SK-N-MC (cell line): ENCODE measurements at places on chromosomes 4 and X.

- no peak for DNase-seq
These were observed 5.2 kb upstream of the ARX start for GRCh38 chrX:25020905-25021449.

GRCh38 chr4:165016971-165017370, 14.8 kb upstream of the TRIM60 start:
- DNase-seq = no peak

GRCh38 chr4:5199912-5200311, 148.6 kb downstream of the STK32B start:
- no peak for DNase-seq

GRCh38 chr4:101818362-101818761, 27.8 kb downstream of the BANK1 start:
- DNase-seq = no peak

DNA sequence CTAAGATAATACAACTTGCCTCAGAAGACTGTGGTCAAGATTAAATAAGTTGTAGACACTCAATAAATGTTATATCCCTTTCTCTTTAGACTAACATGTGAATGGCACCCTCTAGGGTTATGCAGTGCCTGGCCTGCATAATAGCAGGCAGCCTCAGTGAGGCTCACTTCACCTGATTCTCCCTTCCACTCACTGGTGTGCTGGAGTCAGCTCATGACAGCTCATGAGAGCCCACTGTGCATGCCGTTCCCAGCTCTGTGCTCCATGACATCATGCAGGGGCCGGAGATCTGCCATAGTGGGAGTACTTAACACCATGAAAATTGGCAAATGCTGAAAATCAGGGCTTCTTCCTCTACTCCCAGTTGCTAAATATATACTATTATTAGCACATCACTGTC, 64.5 kb downstream of the TEC start:
- DNase-seq = no peak

DNA sequence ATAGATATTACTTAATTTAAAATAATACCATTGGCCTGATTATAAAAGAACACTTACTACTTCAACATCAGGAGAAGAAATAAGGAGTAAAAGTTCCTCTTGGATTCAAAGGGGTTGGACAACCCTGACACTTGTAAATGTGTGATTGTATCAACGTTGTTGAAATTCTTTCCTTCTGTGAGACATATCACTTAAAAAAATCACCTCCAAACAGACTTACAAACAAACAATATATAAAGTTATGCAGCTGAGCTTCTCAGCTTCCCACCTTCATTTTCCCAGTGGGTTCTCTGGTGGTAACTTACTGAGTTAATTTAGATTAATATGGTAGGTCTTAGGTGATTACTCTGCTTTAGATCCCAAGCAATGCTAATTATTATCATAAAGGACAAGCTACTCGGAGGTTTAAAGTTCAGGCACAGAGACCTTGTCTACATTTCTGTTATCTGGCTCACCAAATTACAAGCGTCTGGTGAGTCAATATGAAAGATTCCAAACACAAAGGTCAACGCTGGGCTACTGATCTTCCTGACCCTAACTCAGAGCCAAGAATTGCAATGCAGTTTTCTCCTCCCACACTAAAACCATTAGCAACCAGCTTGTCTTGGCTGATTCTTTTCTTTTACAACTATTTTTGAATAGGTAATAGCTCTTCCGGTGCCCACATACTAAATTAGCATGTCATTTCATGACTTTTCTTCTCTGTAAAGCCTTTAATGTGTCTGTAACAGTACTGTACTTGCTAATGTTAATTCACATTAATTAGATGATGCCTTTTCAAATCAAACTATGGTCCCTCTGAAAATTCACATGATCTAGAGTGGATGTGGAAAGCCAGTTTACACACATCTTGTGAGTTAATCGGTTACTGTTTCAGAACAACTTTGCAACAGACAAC, 157.6 kb downstream of the RASL11B start:
- DNase-seq = no peak

GRCh38 chrX:66074920-66075879, 35.3 kb upstream of the VSIG4 start:
- DNase-seq = no peak

DNA sequence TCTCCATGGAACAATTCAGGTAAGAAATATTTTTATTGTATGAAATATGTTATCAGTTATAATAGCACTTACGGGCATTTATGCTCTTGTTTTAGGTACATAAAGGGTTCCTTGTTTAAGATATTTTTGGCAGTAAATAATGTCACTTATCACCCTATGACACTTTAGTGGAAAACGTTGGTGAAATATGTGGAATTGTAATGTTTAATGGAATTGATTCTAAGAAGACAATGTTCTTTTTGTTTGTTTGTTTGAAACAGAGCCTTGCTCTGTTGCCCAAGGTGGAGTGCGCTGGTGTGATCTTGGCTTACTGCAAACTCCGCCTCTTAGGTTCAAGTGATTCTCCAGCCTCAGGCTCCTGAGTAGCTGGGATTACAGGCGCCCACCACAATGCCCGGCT, 17.4 kb downstream of the NPNT start:
- no peak for DNase-seq

DNA sequence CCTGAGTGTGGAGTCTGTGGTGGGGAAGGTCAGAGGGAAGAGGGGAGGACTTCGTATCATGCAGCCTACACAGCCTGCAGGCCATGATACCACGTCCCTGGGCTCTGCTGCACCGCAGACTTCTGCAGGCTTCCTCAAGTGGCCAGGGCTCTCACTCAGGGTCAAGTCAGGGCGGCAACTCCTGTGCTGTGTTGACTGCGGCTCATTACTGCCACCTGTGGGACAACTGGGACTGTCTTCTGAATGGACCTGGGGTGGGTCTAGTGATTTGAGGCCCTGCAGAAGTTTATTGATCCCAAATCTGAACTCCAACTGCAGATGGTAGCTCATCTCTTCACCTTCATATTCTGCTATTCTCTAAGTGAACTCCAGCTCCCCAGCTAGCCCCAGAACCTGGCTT, 167.1 kb downstream of the NSUN7 start:
- no peak for DNase-seq

DNA sequence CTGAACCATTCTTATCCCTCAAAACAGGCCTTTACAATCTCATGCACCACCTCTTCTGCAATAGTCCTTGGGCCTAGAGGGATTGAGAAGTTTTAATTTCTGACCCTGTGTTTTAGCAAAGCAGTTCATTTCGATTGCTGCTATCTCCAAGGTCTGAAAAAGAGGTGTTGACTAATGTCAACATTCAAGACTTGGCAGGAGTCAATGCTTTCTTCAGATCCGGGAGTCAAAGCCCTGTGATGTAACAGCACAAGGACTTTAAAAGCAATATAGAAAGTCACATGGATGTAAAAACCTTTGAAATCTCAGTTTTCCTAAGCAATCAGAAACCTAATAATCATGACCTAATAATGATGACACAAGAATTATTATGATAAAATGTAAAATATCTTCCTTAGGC, 133.8 kb downstream of the ADAM29 start:
- DNase-seq = no peak

DNA sequence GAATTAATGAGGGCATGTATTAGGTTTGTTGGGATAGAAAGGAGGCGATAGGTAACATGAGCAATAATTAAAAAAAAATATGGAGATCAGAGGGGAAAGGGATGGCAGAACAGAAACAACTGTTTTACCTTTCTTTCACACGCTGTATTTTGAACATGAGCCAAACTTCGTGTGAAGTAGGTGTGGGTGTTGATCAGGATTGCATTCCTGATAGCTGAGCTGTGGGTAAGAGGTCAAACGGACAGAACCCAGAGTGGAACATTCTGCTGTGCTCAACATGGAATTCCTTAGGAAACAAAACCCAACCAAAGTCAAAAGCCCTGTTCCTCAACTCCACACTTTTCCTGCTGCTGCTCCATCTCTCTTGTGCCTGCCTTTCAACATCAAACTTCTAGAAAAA, 162.5 kb upstream of the CASK start:
- DNase-seq = no peak

GRCh38 chr4:120718979-120719566, 203.5 kb downstream of the PRDM5 start:
- DNase-seq = no peak

DNA sequence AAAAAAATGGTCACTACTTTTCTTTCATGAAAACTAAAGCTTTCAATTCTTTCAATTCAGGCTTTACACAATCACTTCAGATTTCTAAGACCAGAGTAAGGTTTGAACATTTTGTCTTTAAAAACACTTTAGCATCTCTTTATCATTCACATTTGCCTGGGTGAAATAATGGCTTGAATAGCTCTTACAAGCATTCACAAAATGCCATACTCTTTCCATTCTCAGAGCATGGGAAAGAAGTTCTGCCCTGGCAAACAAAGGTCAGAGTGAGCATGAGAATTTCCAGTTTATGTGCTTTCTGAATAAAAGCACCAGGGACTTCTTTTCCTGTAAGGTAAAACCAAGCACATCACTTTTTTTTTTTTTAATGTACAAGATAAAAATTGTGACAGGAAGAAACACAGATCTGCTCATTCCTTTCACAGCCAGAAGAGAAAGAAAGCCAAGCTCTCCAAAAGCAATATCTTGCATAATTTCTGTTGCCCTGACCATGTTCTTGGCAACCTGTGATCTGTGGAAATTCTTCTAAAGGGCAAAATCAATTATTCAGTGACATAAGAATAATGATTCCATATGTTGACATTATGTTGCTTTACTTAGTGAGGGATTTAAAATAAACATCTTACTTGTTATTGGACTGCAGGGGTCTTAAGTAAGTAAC, 64.8 kb downstream of the CD40LG start:
- no peak for DNase-seq

GRCh38 chrX:150574559-150575418, 6.4 kb downstream of the MTM1 start:
- no peak for DNase-seq

- no peak for DNase-seq
These were observed 312.4 kb downstream of the DHRSX start for GRCh38 chrX:2188330-2188792.

DNA sequence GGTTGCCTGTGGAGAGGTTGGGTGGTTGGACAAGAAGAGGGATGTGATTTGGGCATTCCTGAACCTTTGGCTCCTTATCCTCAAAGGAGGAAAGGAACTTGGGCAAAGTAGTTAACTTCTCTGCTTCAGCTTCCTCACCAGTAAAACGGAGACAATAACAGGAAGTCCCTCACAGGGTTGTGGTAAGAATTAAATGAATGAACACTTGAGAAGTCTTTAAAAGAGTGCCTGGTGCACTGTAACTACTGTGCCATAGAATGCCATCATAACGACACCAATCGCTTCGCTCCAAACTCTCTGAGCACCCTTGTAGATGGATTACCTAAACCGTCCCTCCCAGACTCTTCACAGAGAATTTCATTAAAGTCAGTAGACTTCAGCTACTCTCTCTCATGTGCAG, 10.5 kb downstream of the ZCCHC18 start:
- DNase-seq = no peak

DNA sequence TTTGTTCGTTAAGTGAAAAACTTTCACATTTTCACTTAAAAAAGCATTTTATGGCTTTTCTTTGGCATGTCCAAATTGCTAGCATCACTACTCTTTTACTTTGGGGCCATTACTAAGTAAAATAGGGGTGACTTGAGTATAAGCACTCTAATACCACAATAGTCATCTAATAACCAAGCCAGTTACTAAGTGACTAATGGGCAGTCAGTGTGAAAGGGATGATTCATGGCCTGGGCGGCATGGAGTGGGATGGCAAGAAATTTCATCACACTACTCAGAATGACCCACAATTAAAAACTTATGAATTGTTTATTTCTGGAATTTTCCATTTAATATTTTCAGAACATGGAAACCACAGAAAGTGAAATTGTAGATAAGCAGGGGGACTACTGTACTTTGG, 60.9 kb downstream of the BMP15 start:
- DNase-seq = no peak

DNA sequence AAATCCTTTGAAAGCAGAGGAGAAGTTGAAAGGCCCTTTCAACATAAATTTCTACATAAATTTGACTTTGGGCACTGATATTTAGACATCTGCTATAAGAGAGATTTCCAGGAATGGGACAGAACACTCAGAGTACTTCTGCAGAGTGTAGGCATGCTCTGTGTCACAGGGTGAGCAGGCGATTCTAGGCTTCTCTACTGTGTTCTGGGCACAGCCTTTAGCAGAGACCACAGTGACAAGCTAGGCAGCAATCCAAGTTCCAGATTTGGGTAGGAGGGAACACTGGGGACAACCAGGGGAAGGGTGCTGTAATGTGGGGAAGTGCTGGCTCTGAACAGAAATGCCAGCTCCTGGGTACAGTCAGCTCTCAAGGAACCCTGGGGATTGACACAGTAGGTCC, 6.9 kb downstream of the MAGEA10 start:
- DNase-seq = no peak
